A172 (cell line): ENCODE measurements at places on chromosomes 3 and 15. TPM values are rescaled to one million over a fixed set of nuclear protein-coding genes. Genes with fewer than 3 reads are reported as not detected.

KIF15 gene
- 19.4 and 23.4 TPM in 2 replicates for total RNA-seq

GOLGA6L10 gene
- total RNA-seq = 0.07 TPM in 1 of 2 replicates, not detected in the other

SH2D7 gene
- total RNA-seq = not detected in 2 replicates

CGNL1 gene
- 3.4 and 4.7 TPM in 2 replicates for total RNA-seq

CHL1 gene
- not detected in 2 replicates for total RNA-seq

ACAD11 gene
- 10.9 and 17.7 TPM in 2 replicates for total RNA-seq

SUSD5 gene
- 11.6 and 12.8 TPM in 2 replicates for total RNA-seq

BLM gene
- 16.6 and 18.1 TPM in 2 replicates for total RNA-seq

TIGIT gene
- total RNA-seq = not detected in 2 replicates
